ENCODE measurements at places on chromosomes 7 and 10.
A peak's percentile ranks its signal among the peaks of the same experiment; 100 is the strongest.

- DNase-seq, result peak; percentile 83
Observed at GRCh38 chr10:80136134-80136571, 3.6 kb downstream of the PLAC9 start.

GRCh38 chr10:69712342-69712741 lies 82.3 kb downstream of the FAM241B start:
- no peak for DNase-seq

DNA sequence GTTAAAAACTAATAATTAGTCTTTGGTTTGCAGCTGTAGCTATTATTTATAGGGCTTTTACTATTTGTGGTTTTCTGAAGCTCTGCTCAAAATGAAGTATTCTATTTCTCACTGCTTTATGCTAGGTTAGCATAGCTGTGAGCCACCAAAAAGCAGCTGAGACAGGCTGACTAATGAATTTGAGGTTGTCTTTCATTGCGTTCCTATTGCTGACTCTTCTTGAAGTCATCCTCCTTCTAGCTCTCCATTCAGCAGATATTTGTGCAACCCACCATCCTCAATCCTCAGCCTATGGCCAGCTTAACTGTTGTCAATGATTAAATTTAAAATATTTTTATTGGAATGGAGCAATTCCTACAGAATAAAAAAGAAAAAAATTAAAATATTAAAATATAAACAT lies 2.1 kb upstream of the RALA start:
- DNase-seq, result peak; percentile 68

DNA sequence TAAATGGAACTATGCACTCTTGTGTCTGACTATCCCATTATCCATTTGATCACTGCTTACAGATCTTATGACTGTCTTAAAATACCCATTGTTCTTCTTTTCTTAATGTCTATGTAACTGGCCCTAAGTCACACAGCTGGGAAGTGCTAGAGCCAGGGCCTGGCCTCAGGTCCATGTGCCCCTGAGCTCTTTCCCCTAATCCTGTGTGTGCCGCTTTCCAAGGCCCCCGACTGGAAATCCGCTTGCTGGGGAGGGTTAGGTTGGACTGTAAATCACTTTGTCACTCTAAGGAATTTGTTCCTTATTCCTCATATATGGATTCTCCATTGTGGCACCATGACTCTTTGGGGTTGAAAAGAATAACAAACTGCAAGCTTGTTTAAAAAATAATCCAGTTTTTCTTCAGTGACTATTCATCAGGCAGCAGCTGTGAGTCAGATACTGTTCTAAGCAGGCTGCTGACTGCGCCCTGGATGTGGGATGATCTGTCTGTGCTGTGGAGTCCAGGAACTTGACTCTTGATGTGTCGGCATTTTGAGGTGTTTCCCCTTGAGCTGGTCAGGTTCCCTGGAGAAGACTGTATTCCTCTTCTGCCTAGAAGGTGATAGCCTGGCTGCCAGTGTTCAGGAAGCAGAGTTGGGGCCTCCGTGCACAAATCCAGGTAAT lies 236.3 kb downstream of the SDK1 start:
- peak; percentile 62 for DNase-seq

DNA sequence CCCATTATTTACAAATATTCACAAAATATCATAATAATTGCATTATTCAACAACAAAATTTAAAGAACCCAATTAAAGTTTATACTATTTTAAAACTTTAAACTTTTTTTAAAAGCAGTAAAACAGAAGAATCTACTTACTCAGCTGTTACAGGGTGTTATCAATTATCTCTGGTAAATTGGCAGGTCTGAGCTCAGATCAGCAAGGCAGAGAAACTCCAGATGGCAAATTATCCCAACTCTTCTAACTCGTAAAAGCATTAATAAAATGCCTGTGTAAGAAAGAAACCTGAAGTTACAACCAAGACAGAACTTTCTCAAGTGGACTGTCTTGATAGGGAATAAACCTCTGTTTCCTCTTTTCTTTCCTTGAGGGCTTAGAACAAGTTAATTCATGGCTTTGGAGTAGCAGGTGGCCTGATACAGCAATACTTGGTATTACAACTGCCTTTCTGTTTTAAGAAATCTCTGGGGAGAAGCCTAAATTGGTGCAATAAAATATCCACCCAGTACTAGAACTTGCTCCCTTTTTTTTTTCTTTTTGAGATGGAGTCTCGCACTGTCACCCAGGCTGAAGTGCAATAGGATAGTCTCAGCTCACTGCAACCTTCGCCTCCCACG lies 275.3 kb upstream of the MKLN1 start:
- DNase-seq, result no peak

- no peak for DNase-seq
Observed at GRCh38 chr7:70400829-70401380, 731.0 kb upstream of the GALNT17 start.

DNA sequence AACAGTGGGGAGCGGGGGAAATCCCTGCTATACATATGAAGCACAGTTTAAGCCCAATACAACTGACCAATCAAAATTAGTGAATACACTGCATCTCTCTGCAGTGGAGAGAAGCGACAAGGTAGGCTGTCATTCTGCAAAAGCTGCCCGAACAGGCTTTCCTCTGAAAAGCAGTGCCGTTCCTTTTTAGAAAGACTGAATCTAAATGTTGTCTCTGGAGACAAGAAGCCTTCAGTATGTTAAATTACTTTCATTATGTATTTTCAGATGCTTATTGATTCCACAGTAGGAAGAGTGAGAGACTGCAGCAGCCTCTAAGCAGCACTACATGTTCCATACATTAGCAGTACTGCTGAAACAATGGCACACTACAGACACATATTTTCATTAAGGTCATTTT lies at the start of gene GPR22:
Gene GPR22, plus strand, starts transcription at position 129 of the 400 bp plus-strand sequence. CDS start 4,004 bp downstream, outside the sequence.
- no peak for DNase-seq

- peak; percentile 92 for DNase-seq
Observed at GRCh38 chr7:94289071-94289470, 105.6 kb upstream of the COL1A2 start.
